ENCODE measurements at places on chromosomes 6 and 20. TPM values are rescaled to one million over a fixed set of nuclear protein-coding genes. Genes with fewer than 3 reads are reported as not detected.

SMLR1 gene
- polyA plus RNA-seq, result not detected

HTR1E gene
- polyA plus RNA-seq, result not detected

HCRTR2 gene
- 0.16 TPM for polyA plus RNA-seq

FGD2 gene
- polyA plus RNA-seq, result 5.1 TPM

KCNK5 gene
- polyA plus RNA-seq, result 1.4 TPM

FABP7 gene
- polyA plus RNA-seq, result 3.3 TPM

FOXC1 gene
- polyA plus RNA-seq, result 7.2 TPM

PLA2G7 gene
- 0.16 TPM for polyA plus RNA-seq

MCCD1 gene
- polyA plus RNA-seq, result not detected

SLC2A10 gene
- 4.6 TPM for polyA plus RNA-seq

DNA sequence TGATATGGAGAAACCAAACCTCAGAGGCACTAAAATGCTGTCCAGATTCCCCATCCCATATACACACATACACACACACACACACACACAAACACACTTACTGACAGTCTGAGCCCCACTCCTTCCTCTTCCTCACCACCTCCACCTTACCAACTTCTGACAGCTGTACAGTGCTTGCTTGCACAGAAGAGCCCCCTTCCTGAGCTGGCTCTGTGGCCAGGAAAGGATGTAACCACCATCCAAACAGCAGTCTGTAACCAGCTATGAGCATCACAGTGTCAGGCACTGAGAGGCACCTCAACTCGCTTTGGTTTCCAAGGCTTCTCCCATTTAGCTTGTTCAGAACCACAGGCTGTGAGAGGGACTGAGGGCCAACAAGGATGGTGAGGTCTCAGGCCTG is 5.9 kb upstream of the C6orf136 start:
- no peak for DNase-seq

GRCh38 chr6:118746825-118747174 is 95.4 kb upstream of the CEP85L start:
- DNase-seq, result no peak

DNA sequence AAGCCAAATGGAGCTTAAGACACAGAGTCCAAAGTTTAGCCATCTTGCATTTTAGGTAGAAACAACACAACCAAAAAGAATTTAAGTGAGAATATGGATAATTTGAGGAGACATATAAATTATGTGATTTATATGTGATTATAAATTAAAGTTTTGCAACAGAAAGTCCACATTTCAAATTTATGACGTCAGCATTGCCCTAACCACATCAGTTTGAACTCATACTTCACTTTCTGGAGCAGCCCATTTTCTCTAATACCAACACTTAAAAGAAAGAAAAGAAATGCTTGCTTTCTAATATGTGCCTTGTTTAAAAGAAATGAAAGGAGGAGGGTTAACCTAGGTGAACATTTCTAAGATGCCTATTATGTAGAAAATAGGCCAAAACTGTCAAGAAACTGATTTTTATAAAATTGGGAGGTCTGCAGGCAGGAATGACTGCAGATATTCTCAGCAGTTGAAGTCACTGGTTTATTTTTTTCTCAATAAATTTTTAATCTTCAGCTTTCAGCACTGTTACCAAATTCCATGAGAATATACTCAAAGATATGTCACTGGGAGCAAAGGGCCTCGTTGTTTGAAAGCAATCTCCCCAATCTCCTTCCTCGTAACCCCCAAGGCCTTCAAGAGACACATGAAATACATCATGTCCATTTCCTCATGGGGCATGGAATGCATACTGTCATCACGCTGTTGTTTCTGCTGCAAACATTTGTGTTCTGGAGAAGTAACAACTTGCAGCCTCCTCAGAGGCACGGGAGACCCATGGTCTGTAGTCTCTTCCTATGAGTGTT is 137.8 kb downstream of the SOD2 start:
- DNase-seq, result no peak

DNA sequence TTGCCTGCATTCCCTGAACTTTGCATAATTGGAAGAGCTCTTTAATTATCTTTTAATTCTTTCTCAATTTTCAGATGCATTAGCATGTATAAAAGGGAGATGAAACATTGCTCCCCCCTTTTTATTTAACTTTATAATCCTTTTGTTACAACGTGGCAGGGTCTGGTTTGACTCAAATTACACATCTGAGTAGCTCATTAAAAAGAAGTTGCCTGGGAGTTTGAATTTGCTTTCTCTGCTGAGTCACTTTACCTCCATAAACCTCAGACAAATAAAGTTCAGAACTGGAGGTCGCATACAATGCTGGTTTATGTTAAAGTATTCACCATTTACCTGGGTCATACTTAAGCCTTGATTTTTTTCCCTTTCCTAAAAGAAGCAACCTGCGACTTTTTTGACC is 495.2 kb downstream of the PREX1 start:
- no peak for DNase-seq

DNA sequence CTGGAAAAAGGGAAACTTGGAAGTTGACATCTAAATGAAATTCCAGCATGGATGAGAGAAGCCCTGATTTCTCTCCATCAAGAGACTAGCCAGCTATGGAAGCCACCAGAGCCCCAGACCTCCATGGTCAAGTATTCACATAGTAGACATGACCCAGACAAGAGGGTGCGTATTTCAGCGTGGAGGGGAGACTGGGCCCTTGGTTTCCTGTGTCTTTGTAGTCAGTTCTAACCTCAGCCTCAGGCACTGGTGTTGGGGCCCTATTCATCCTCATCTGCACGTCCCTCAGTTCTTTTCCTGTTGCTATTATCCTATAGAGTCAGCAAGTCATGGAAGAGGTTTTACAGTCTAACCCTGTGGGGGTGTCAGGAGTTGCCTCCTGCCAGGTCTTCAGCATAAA is 12.5 kb downstream of the GNL1 start:
- DNase-seq, result no peak

DNA sequence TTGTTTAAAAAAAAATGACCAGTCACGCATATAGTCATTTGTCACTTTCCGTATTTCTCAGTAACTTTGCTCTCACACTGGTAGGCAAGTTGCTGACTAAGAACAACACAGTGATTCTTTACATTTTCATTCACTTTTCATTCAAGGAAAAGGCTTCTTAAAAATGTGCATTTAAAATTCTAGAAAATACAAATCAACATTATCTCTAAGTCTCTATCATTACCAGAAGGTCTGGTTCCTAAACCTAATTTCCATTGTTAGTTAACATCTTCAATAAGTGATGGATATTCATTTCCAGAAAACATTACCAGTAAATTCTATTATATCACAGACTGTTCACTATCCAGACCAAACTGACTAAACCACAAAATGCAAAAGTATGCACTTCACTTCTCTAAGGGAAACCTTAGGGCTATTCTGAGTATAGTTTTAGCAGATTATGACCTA is 115.3 kb downstream of the AHI1 start:
- no peak for DNase-seq

DNA sequence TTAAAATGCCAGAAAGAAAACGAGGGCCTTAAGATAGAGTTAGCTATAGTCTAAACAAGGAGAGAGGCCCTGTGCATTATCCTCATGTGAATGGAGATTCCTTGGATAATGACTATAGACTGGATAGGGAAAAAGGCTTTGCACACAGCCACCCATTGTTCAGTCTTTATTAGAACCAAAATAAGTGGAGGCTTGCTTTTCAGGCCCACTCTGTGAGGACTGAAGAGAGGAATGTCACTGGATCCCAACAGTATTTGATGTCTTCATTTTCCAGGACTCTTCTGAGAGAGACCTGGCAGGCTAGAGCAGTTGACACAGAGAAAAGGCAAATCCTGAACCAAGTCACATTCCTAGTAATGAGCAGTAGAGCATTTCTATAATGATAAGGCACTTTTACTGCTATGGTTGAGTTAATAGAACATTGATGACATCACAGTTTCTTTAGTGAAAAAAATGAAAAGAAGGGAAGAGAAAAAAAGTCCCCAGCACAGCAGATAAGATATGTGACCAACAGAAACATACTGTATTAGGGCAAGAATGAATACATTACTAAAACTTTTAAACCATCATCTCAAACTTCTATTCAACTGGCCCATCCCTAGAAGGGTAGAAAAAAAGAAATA is 315.1 kb downstream of the EPHA7 start:
- DNase-seq, result no peak

- no peak for DNase-seq
These were observed 2.2 kb downstream of the SLC22A2 start for GRCh38 chr6:160256445-160256844.

GRCh38 chr6:167442245-167442644 is 117.4 kb downstream of the TTLL2 start:
- DNase-seq, result no peak

DNA sequence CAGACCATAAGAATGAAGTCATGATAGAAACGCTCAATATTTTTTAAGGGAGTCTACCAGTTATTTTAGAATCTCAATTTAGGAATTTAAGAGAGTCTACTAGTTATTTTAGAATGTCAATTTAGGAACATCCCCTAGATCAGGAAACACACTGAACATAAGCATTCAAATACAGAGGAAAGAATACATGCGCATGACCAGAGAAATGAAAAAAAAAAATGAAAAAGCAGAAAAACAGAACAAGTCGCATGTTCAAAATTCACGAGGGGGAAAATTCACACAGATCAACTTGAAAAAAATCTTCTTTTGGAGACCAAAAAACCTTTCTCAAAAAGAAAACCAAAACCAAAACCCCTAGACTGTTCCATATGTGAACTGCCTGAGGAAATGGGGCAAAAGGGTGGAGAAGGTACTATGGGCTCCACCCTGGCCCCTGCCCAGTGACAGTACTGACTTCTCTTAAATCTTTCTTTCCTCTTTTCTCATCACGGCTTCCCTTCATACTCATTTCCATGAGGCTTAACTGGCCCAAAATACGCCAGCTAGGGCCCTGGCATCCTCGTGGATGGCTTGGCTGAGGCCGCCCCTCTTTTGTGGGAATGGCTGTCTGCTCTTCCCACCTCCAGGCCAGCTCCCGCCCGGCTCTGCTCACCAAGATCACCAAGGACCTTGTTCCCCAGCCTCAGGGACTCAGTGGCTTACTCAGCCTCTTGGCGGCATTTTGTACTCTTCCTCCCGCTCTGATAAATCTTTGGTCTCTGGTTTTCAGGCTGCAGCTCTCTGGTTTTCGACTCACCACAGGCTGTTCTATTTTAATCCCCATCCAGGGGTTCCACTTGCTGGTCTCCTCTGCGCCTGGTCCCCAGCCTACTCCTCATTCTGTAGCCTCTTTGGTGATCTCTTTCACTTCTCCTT is 11.2 kb downstream of the ZBTB2 start:
- DNase-seq, result no peak

DNA sequence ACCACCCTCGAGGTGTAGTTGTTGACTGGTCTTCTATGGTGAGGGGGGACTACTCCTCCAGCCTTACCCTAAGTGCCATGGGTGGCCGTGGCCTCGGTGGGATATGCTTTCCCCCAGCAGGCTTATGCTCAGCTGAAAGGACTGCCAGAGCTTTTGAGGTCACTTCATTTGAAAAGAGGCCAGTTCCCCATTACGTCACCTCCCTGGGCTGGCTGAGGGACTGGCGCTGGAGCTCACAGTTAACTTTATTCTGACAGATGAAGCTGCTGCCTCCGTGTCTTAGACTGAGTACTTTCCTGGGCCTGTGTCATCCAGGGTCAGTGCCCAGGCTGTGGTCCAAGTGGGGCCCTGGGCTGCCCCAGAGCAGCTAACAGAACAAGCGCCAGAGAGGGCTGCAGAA is 42.8 kb upstream of the PCMTD2 start:
- peak; percentile 85 for DNase-seq

- DNase-seq, result no peak
These were observed 28.4 kb downstream of the DCDC2 start for GRCh38 chr6:24329451-24329850.

GRCh38 chr20:59010321-59010994 is 3.4 kb upstream of the CTSZ start:
- DNase-seq, result no peak

GRCh38 chr20:10192171-10192570 is 26.5 kb upstream of the SNAP25 start:
- DNase-seq, result no peak

DNA sequence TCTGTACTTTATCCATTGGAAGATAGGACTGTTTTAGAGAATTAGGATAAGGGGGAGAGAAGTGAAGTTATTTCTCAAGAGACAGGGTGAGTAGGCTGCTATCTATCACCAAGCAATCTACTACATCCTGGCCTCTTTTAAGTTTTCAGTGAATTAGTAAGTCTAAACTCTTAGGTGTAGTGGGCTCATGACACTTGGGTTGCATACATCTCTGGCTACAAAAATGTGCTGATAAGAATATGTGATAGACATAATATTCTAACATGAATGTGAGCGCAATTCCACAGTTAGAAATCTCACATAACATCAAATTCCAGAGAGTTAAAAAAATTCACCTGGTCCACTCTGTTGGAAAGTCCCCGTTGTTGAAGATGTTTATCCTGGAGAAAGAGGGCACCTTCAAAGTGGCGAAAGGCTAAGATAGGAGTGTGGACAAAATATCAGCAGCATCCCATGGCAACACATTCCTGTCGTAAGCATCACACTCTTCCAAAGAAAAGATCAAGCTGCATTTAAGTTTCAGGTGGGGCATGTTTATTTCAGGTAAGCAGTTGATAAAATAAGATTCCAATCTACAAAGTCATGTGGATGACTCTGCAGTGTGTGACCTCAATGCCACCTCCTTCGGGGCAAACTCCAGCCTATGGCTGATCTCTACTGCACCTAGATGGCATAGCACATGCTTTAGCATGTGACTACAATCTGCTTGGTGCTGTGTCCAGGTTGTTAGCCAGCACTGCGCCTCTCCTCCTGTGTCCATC is 111.7 kb upstream of the NEDD9 start:
- DNase-seq, result no peak

GRCh38 chr6:83884523-83884922 is 25.0 kb downstream of the CYB5R4 start:
- no peak for DNase-seq

DNA sequence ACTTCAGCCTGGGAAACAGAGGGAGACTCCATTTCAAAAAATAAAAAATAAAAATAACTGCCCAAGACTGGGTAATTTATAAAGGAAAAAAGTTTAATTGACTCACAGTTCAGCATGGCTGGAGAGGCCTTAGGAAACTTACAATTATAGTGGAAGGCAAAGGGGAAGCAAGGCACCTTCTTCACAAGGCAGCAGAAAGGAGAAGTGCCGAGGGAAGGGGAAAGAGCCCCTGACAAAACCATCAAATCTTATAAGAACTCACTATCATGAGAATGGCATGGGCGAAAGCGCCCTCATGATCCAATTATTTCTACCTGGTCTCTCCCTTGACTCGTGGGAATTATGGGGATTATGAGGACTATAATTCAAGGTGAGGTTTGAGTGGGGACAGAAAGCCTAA is 95.5 kb upstream of the LGSN start:
- DNase-seq, result no peak

DNA sequence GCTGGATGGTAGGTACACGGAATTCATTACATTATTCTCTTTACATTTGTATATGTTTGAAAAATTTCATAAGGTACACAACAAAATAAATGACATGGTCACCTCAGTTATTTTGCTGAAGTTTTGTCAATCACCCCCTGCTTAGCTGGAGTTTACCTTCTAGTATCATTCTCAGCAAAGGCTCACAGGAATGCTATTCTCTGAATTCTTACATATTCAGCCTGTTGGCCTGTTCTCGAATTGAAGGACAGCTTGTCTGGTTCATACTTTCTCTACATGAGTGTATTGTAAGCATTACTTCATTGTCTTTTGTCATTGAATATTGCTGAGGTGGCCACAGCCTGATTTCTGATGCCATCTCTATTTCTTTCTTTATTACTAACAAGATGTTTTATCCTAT is 12.8 kb downstream of the CALHM5 start:
- DNase-seq, result no peak

- DNase-seq, result no peak
These were observed 55.6 kb upstream of the MPC1 start for GRCh38 chr6:166438211-166438861.
